ENCODE measurements at places on chromosomes 6 and 20.
A peak's percentile ranks its signal among the peaks of the same experiment; 100 is the strongest.

GRCh38 chr6:36590237-36590636 lies 3.9 kb upstream of the SRSF3 start:
- DNase-seq = no peak

GRCh38 chr20:22490287-22491193 lies 93.8 kb downstream of the FOXA2 start:
- DNase-seq = no peak

- no peak for DNase-seq
These were observed 300.5 kb upstream of the SUPT3H start for GRCh38 chr6:45678285-45678607.

- no peak for DNase-seq
These were observed 2.0 kb downstream of the ARFGAP1 start for GRCh38 chr20:63274381-63275228.

DNA sequence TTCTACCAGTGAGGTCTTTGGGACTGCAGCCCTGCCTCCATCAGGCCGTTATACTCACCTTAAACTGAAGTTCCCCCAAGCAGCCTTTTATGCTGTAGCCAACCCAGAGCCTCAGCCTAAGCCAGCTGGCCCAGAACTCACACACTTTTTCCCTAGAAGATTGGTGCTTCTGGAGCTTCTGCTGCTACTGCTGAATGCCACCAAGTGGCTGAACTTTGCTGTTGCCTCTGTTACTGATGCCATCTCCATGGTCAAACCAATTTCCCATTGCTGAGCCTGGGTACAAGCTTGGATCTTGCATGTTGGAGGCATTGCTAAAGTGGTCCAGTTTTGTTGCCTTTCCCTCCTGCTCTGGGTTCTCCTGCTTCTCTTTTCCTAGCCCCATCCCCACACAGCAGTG lies 15.0 kb upstream of the TBX18 start:
- no peak for DNase-seq

DNA sequence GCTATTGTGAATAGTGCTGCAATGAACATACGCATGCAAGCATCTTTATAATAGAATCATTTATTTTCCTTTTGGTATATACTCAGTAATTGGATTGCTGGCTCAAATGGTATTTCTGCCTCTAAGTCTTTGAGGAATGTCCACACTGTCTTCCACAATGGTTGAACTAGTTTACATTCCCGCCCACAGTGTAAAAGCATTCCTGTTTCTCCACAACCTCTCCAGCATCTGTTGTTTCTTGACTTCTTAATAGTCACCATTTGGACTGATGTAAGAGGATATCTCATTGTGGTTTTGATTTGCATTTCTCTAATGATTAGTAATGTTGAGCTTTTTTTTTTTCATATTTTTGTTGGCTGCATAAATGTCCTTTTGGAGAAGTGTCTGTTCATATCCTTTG lies 208.7 kb downstream of the PHF3 start:
- no peak for DNase-seq

DNA sequence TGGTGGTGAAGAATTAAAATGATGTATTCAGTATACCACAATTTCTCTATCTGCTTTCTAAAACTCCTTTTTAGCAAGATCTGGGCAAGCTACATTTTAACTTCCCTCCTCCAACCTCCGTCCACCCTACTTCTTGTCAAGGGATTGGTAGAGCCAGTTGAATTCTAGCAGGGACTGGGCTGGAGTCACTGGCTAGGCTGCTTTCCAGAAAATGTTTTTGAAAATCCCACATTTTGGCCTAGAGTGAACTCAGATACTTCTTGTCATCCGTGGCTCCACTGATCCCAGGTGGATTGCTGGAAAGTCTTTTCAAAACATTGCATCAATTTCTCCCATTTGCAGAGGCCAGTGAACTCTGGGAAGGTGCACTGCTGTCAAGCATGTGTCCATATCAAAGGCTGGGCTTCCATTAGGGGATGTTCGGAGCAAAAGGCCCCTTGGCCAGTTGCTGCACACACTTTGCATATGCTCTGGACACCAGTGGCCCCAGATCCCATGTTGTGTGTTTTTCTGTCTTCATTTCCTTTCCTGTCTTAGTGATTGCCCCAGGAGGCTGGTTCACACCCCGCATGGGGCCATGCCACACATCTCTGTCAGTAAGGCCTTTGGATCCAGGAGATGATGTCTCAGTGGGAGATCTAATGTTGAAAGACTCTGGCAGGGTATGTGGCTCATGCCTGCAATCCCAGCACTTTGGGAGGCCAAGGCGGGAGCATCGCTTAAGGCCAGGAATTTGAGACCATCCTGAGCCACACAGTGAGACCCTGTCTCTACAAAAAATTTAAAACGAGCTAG lies 11.3 kb upstream of the KCNK16 start:
- DNase-seq = no peak

GRCh38 chr6:42616716-42617115 lies 52.9 kb downstream of the UBR2 start:
- no peak for DNase-seq

- no peak for DNase-seq
These were observed 82.0 kb downstream of the SMPDL3A start for GRCh38 chr6:122871079-122871478.

GRCh38 chr6:53735896-53736295 lies 58.9 kb upstream of the LRRC1 start:
- no peak for DNase-seq

- no peak for DNase-seq
These were observed 23.7 kb upstream of the ID1 start for GRCh38 chr20:31581391-31581790.

- DNase-seq = no peak
These were observed 1.2 kb downstream of the LINC00237 start for GRCh38 chr20:21104921-21105320.

DNA sequence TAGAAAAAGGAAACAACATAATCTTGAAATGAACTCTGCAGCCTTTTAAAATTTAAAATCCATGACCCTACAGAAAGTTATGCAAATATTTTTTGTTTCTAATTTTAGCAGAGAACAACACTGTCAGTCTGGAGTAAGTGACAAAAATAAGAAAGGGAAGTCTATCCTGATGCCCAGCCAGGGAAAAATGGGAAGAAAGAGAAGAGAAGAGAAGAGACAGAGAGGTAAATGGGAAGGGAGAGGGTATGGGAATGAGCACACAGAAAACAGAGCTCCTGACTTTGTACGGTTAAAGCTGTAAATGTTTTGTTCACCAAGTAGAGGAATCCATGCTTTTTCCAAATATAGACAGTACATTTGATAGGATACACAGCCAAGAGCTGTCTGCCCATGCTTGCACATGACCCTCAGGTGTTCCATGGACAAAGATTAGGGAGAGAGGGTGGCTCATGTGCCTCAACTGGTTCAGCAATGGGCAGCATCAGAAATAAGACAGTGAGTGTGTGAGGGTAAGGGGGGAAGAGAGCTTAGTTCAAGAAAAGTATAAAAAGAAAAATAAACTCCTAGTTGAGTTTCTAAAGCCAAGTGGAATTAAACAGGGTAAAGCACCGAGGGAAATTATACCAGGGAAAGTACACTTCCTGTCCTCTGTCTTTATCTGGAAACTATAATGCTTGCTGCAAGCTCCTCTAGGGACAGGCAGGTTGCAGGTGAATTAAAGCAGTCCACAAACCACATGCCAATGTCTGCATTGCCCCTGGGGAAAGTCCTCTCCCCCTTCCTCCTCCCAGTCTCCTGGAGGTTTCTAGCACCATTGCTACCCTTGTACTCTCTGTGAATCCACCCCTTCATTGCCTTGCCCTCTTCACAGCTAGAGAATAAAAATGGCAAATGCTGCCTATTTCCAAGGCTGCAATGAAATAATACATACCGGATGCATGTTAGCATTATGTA lies 30.0 kb downstream of the MAP3K5 start:
- DNase-seq = no peak

DNA sequence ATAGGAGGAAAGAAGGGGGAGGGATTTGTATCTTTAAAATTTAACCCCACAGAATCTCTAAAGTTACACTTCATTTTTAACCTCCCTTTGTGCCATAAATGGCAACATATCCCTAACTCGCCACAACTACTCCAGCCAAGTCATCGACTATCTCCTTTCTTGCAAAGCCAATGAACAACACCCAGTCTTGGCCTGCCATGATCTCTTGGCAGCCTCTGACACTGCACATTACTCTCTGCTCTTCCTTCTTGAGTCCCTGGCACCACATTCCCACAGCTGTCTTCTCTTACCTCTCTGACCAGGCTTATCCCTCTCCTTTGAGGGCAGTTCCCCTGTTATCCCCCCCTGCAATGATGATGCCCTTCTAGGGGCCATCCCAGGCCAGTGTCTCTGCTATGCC lies 42.5 kb downstream of the MBOAT1 start:
- DNase-seq = no peak

- DNase-seq = peak; percentile 68
These were observed 14.4 kb downstream of the FOXP4 start for GRCh38 chr6:41560431-41561192.

GRCh38 chr6:2465336-2465735 lies 219.9 kb upstream of the GMDS start:
- no peak for DNase-seq

DNA sequence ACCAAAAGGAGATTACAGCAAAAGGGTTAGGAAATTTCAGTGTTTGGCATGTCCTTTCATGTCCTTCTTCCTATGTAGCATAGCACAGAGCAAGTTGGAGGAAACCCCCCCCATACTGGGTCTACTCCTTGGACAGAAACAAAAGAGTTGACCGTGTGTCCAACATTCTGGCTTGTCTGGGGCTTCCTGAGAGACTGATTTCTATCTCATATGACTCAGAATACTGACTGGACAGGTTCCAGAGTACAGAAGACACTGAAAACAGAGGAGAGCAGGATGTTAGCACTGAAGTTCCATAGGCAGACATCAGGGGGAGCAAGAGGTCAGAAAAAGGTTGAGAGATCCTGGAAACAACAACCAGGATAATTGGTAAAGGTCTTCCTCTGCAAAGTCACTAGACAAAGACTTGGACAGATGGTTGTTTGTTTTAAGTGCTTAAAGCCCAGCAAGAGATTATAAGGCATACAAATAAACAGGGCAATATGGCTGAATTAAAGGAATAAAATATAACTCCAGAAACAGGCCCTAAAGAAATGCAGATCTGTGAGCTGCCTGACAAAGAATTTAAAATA lies 48.4 kb downstream of the USP49 start:
- peak; percentile 18 for DNase-seq

GRCh38 chr6:127969701-127970100 lies 68.8 kb upstream of the THEMIS start:
- no peak for DNase-seq

DNA sequence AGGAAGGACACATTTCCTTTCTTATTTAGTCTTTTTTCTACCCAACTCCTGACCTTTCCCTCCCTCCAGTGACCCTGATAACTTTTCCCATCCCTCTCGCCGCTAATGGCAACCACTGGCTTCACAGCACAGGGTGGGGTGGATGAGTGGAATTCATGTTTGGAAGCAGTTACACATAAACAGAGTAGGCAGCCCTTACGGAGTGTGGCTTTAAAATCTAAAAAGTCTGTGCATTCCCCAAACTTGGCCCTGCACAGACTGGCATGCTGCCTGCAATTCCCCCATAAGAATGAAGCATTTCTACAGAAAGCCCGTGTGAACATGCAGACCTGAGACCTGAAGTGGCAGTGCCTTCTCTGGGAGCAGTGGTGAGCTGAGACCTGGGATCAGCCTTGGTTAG lies 275.9 kb upstream of the PRND start:
- DNase-seq = no peak

- no peak for DNase-seq
These were observed 14.2 kb downstream of the SLX4IP start for GRCh38 chr20:10449270-10449669.

GRCh38 chr20:37567331-37567665 lies 39.6 kb upstream of the BLCAP start:
- DNase-seq = no peak

- no peak for DNase-seq
These were observed 88.4 kb upstream of the CEP85L start for GRCh38 chr6:118739696-118740353.

- no peak for DNase-seq
These were observed 66.4 kb upstream of the DUSP22 start for GRCh38 chr6:225907-226306.

DNA sequence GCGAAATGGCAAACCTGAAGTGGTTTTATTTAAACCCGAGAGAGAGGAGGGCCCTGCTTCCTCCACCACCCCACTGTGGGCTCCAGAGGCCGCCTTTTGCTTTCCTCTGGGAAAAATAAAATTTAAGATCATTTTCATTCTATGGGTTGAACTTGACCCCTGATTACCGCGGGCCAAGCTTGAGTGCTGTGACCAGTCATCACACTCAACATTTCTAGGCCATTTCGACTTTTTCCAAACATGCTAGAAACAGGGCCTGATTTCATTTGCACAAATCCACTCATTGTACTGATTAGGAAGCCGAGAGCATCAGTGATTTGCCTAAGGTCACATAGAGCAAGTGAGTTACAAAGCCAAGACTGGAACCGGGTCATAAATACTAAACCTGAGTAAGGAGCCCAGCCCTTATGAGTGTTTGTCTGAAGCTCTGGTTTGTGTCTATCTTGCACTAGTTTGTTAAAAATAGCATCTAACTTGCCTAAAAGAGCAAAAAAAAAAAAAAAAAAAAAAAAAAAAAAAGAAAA lies 179.7 kb downstream of the DLL1 start:
- no peak for DNase-seq

- DNase-seq = no peak
These were observed 885 bp downstream of the MTCL3 start for GRCh38 chr6:127518191-127518709.

DNA sequence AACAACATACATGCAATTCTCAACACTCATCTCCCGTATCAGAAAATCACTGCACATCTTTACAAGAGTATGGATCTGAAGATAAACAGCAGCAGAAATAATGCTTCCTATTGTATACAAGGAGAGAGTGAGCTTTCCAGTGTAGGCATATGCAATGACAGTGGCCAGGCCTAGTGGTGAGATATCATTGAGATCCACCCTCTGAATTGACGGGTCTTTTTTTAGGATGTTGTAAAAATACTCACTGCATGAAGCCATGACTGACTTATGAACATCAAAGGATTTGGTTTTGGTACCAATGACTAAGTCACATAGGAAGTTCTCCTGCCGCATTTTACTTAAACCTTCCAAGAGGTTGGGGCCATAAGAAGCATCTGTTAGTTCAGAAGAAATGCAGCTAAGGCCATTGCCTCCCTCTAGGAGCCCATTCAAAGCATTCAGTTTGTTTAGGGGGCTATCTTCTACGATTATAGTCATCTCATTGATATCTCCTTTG lies 10.8 kb downstream of the KLHL31 start:
- DNase-seq = no peak

DNA sequence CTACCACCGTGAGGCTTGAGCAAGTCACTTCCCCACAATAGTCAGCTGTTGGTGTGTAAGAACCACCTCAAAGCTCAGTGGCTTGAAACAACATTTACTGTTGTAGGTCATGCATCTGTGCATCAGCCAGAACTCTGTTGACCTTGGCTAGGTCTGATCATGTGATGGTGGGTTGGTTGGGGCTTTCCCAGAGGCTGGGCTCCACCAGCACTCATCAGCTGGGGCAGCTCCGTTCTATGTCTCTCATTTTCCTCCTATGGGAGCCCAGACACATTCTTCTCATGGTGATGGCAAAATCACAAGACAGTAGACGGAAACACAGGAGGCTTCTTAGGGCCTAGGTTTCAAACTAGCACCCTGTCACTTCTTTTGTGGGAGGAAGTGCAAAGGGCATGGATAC lies 42.8 kb upstream of the PSMF1 start:
- no peak for DNase-seq
